ENCODE measurements at places on chromosomes 4 and X.

GRCh38 chrX:100687128-100687527 is 43.1 kb downstream of the SRPX2 start:
- DNase-seq: no peak

DNA sequence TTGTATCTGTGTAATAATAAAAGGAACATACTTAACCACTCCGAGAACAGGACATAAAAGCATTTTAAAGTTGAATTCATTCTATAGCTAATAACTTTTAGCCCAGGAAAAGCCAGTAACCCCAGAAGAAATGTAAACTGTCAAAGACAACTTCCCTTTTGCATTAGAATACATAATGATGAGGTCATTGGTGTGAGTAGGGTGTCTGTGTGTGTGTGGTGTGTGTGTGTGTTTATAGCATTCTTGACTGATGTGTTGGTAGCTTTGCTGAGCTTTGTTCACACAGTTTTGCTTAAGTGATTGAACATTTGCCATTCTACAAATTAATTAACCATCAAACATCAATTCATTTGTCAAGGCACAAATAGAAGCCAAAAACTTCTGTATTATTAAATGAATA is 559.6 kb downstream of the ARAP2 start:
- DNase-seq: no peak

GRCh38 chr4:32135642-32136041 is 1415.5 kb downstream of the PCDH7 start:
- no peak for DNase-seq

DNA sequence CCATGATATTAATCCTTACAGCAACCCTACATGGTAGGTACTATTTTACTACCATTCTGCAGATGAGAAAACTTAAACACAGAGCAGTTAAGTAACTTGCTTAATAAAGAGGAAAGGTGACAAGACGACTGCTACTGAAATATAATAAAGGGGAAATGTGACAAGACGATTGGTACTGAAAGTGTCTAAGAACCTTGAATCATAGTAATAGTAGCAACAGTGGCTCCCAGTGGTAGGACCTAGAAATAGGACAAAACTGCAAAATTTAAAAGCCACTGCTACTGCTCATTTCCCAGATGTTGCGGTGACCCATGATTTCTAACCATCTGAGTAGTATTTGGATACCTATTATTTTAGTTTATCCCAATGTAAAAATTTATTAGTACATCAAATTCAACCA is 89.5 kb downstream of the TASL start:
- DNase-seq: no peak

DNA sequence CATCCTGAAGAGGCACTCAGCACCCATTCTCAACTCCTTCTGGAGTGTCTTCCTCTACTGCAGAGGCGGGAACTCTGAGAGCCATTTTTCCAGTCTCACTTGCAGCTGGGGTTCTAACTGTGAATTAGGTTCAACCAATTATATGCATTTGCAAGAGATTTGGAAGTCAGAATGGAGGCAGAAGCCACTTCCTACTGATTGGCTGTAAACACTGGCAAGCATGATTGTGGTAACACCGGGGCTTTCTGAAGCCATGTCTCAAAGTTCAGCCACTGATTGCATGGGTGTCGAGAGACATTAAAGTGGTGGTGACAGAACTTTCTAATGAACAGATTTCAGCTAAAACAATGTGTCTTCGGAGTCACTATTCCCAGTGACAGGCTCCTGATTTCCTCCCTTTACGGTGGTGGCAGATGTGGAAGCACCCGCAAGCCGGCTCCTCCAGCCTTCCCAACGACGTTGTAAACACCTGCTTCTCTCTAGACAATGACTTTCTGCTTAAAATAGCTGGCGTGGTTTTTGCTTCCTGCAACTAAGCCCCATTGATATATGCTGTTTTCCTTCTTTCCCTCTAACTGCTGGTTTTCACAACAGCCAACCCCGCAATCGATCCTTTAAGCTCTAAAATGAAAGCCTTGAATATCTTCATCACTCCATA is 92.0 kb downstream of the IRF2 start:
- no peak for DNase-seq

GRCh38 chrX:101619364-101619763 is 1.6 kb upstream of the ARMCX6 start:
- DNase-seq: no peak

GRCh38 chrX:45513042-45513441 is 312.4 kb upstream of the DIPK2B start:
- DNase-seq: no peak

GRCh38 chr4:184514121-184514988 is 40.0 kb upstream of the IRF2 start:
- DNase-seq: peak; percentile 71

- DNase-seq: no peak
Observed at GRCh38 chrX:65072590-65072989, 96.3 kb upstream of the ZC4H2 start.

GRCh38 chr4:102447413-102447812 is 53.7 kb upstream of the NFKB1 start:
- DNase-seq: no peak

- no peak for DNase-seq
Observed at GRCh38 chrX:118577041-118577440, 81.4 kb downstream of the DOCK11 start.

DNA sequence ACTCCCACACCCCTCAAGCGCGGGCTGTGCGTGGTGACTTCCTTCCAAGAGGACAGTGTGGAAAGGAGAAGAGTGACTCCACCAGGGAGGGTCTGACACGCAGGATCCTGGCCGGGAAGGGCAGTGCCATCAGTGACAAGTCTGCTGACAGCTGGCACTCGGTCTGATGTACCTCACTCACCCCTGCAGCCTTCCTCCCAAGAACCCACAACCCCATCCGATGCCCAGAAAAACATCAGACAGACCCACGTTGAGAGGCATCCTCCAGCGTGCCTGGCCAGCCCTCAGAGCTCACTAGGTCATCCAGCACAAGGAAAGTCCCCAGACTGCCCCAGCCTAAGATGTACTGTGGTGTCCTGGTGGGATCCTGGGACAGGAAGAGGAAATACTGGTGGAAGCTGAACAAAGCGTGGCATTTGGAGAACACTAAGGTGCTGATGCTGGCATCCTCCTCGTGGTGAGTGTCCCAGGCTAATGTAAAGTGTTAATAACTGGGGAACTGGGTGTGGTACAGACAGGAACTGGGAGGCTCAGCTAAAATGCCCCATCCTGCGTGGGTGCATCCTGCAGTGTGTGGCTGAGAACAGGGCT is 200.0 kb upstream of the PSAPL1 start:
- DNase-seq: no peak

- no peak for DNase-seq
Observed at GRCh38 chrX:112654871-112655270, 24.9 kb downstream of the LHFPL1 start.

- no peak for DNase-seq
Observed at GRCh38 chr4:147924604-147925412, 192.9 kb downstream of the ARHGAP10 start.

DNA sequence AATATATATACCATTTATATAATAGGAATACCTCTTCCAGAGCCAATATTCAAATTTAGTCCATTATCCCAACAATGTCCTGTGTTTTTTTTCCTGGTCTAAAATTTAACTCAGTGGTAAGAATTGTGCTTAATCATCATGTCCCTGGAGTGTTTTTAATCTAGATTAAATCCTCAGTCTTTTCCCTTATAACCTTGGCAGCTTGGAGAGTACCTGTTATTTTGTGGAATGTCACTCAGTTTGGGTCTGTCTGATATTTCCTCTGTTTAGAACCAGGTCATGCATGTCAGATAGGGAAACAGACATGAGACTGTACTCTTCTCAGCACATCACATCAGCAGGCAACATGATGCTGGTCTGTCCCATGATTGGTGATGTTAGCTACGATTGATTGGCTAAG is 96.6 kb downstream of the HPGD start:
- DNase-seq: no peak

DNA sequence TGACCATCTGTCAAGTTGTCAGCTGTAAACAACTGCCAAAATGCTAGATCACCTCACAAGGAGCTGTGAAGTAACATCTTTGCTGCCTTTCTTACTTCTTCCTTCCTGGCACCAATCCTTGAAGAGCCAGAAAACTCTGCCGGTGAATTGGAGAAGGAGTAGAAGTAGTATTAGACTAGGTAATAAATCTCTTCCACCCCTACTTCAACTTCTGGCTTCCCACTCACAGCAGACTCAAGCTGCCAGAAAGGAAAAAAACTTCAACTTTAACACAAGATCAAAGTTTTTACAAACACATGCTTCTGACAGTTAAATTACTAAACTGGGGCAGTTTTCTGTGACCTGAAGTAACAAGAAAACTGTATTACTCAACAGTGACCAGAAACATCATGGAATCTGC is 164.7 kb upstream of the SLC7A11 start:
- no peak for DNase-seq

DNA sequence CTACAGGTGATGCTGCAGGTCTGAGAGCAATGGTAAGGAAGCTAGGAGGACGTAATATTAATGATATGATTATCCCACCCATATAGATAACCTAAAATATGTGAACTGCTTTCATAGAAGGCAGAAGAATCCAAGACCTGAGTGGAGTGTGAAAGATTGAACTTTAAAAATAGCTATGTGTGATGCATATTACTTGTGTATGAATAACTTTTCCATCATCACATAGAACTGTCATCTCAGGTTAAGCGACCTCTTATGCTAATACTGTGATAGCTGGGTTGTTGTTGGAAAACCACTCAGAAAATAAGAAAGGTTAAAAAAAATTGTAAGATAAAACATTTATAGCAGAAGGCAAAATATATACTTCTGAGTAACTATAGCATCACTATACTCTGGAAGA is 90.3 kb downstream of the SLC4A4 start:
- no peak for DNase-seq

GRCh38 chr4:157300701-157301100 is 80.2 kb downstream of the GRIA2 start:
- DNase-seq: no peak

DNA sequence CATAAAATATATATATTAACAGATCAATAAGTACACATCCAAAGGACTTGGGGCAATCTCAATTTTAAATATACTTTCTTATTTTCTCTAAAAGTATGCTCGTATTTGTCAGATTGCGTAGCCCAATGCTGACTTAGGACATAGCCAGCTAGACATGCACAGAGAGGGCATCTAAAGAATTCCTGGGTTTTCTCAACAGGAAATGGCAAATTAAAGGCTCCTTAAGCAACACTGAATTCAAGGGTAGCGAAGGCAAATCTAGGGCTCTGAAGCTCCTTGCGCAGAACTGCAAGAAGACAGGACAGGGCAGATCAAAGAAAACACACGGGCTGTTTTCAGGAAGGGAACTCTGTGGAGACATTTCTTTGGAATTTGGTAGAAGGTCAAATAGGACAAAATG is 94.6 kb upstream of the FTHL17 start:
- no peak for DNase-seq

- DNase-seq: no peak
Observed at GRCh38 chr4:47505666-47506065, 20.6 kb downstream of the ATP10D start.

DNA sequence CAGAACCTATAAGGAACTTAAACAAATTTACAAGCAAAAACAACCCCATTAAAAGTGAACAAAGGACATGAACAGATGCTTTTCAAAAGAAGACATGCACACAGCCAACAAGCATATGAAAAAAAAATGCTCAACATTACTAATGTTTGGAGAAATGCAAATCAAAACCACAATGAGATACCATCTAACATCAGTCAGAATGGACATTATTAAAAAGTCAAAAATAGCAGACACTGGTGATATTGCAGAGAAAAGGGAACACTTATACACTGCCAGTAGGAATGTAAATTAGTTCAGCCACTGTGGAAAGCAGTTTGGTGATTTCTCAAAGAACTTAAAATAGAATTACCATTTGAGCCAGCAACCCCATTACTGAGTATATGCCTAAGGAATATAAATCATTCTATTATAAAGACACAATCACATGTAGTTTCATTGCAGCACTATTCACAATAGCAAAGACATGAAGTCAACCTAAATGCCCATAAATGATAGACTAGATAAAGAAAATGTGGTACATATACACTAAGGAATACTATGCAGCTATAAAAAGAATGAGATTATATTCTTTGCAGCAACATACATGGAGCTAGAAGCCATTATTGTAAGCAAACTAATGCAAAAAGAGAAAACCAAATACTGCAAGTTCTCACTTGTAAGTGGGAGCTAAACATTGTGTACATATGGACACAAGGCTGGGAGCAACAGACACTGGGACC is 1509.4 kb downstream of the TECRL start:
- no peak for DNase-seq

DNA sequence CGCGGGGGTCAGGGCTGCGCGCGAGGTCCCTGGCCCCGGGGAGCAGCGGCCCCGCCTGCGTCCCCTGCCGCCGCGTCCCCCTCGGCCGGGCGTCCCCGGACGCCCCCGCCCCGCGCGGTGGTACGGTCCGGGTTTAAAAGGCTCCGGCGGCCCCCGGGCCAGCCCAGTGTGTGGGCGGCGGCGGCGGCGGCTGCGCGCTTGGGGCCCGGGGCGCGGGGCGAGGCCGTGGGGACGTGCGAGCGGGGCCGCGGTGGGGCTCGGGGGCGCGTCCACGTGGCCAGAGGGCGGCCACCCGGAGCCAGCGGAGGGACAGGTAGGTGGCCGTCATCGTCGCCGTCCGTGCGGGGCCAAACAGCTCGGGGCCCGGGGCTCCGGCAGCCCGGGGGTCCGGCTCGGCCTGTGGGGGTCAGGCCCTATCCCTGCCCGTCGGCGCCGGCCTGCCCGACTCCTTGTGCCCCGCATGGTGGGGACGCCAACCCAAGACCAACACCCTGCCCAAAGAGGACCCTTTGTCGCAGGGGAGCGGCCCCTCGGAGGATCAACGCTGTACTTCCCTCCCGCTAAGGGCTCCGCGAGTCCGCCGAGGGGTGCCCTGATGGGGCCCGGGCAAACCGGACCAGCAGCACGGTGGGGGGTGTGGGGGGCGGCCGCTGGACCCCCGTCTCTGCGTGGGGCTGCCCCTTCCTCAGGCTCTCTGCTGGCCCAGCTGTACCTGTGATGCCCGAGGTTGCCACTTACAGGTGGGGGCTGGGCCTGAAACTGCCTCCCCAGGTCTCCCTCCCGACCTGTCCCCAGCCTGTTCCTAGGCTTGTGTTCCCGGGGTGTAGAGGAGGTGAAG is at the start of gene PLXNA3:
TSS of gene PLXNA3 (plus strand) at position 166 of the 838 bp plus-strand sequence. CDS start 1,903 bp downstream, outside the sequence.
- no peak for DNase-seq

DNA sequence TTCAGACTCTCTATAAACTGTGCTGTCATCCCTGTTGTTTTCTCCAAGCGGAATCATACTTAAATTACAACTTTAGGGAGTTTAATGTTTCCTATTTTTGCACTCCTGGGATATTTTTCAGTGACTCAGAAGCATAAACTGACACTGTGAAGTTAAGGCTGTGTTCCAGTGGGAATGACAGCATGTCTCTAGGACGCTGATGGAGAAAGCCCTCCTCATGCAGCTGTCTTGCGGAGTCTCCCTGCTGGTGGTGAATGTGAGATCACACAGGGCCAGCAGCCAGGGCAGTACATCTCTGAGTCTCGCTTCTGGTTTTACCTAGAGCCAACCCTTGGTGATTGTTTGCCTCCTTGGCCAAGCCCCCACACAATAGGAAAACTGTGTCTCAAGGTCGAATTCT is 53.3 kb downstream of the NFKB1 start:
- no peak for DNase-seq

GRCh38 chr4:102174719-102175189 is 170.5 kb downstream of the SLC39A8 start:
- no peak for DNase-seq

- no peak for DNase-seq
Observed at GRCh38 chr4:4344915-4345527, 41.9 kb upstream of the NSG1 start.

Measured in substantia nigra (tissue), 51 donors.